CD4-positive, alpha-beta memory T cell (primary cell): ENCODE measurements at places on chromosomes 1 and 21. TPM values are rescaled to one million over a fixed set of nuclear protein-coding genes. Genes with fewer than 3 reads are reported as not detected.
A peak's percentile ranks its signal among the peaks of the same experiment; 100 is the strongest.

GRCh38 chr1:110879758-110880606 lies 7.0 kb downstream of the CD53 start:
- DNase-seq = peak; percentile 50

DNA sequence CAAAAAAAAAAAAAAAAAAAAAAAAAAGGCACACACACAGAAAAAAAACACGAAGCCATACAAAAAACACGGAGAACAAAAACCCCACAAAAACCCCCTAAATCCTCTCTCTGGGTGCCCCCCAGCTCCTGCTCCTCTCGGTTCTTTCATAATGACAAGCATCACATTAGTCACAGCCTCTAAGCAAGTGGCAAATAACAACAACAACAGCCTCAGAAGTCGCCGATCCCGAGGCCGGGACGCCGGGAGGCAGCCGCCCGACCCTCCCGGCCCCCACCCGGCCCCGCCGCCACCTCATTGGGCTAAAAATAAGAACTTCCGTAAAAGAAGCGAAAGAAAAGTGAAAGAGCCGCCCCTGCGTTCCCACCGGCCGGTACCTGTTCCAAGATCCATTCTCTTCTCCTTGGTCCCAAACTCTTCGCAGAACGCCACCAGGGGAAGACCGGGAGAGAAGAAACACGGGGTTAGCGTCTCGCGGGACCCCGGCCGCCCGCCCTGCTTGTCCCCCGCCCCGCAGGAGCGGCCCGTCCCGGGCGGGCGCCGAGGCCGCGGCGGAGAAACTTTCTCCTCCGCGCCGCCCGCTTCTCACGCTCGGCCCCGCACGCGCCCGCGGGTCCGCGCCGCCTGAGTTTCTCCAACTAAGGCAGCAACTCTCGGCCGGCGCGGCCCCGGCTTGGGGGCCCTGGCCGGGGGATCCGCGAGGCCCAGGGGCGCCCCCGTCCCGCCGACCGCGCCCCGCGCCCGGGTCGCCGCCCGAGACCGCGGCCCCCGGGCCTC lies 102.8 kb downstream of the CASZ1 start:
- DNase-seq = peak; percentile 44

- no peak for DNase-seq
Observed at GRCh38 chr1:24991697-24992096, 61.6 kb upstream of the RUNX3 start.

The SELENBP1 gene
- not detected for polyA plus RNA-seq

DNA sequence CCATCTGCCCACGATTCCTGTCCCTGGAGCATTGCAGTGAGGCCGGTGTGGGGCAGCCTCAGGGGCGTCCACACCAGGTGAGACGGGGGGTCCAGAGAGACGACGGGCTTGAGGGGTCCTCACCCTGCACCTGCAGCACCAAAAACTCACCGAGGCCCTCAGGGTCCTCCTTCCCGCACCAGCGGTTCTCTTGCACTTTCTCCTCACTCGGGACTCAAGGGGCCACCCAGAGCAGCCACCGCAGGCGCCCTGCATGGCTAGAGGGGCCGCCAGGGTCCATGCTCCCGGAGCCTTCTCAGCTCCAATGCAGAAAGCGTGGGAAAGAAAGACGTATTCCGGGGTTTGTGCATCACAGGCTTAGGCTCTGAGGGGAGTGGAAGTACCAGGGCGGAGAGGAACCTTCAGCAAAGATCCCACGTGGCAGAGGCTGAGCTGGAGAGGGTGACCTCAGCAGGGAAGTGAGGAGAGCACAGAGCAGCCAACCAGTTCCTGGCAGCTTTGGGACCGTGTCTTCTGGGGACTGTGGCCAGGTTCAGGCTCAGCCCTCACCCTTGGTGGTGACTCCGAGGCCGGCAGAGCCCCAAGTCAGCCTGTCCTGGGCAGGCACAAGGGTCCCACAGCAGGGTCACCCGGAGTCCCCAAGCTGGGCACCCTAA lies 19.5 kb upstream of the COL6A2 start:
- DNase-seq = no peak

The TUT4 gene
- polyA plus RNA-seq = 22.4 TPM

The IFI44L gene
- polyA plus RNA-seq = 12.4 TPM

GRCh38 chr1:66521721-66522365 lies 12.1 kb upstream of the SGIP1 start:
- no peak for DNase-seq

GRCh38 chr21:39121600-39122355 lies 61.5 kb downstream of the PSMG1 start:
- DNase-seq = no peak

The ATAD3C gene
- polyA plus RNA-seq = 1.8 TPM

The CFAP141 gene
- polyA plus RNA-seq = not detected

- DNase-seq = no peak
Observed at GRCh38 chr21:42474043-42474831, 21.8 kb downstream of the RSPH1 start.

DNA sequence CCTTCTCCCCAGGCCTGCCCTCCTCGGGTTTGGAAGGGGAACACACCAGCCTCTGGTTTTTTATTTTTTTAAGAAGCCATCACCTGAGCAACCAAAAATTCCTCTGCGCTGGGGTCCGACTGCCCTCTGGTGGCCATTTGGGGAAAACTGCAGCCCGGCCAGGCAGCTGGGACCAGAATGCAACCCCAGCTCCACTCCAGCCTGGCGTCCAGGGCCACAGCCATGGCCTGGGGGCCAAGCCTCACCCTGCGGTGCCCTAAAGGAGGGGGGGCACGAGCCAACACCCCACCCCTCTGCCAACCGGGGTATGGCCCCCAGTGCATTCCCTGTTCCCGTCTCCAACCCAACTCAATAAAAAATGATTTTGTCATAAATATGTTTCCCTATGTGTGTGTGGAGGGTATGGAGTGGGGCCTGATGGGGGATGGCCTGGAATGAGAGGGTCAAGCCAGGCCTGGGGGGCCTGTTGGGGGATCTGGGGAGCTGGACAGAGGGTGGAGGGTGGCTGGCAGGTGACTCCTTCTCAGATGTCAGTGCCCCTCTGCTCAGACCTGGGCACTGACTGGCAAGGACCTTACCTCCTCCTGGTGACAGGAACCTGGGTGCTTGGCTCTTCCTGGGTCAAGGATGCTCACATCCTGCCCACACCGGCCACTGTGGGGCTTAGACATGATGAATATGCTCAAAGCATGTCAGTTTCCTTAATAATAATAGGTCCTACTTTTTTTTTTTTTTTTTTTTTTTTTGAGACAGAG lies 3.2 kb downstream of the GPR3 start:
- DNase-seq = peak; percentile 82

The KCNA3 gene
- 88.7 TPM for polyA plus RNA-seq

DNA sequence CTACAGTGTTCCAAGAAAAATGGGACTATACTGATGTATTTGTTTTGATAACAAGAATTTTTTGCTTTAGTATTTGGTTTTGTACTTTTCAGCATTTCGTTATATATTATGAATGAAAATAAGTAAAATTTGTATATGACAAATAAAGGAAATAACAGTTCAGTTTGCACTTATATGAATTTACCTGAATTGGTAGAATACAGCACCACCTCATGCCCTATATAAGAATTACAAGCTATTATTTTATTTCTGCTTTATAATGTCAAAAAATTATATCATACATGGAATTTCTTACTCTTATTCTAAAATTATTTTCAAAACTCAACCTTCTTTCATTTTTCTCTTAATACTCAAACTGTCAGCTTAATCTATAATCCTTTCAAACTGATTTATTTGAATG lies 14.6 kb downstream of the EFCAB7 start:
- DNase-seq = no peak

DNA sequence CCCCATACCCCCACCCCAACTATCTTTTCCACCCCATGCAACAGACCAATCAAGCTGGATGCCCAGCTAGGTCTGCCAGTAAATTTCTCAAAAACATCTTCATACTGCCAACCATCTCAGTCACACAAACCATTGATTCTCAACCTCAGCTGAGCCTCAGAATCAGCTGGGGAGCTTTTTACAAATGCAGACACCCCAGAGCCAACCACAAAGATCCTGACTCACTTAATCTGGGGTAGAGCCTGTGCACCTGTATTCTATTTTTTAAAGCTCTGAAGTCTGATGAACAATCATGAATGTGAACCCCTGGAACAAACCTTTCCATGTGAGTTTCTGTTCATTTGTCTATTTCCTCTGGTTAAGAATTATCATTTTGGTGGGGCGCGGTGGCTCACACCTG lies 66.0 kb downstream of the ZNF281 start:
- no peak for DNase-seq

- no peak for DNase-seq
Observed at GRCh38 chr1:8456308-8456912, 138.5 kb downstream of the SLC45A1 start.

DNA sequence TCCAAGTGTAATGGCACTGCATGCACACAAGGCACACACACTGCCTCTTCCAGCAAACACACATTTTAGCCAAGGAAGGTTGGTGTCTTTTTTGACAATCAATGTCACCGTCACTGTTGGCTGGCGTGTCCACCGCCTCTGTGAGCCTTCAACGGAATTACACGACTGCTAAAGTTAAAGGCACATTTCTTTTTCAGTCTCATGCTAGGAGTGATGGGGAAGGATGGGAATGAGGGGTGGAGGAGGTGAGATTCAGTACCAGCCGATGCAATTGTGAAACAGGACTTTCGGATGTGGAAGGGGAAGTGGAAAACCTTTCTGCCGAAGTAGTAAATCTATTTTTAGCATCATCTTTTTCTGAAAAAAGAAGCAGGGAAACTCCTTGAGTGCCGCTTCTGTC lies 1.4 kb downstream of the ELAVL4 start:
- DNase-seq = no peak

The COL9A2 gene
- not detected for polyA plus RNA-seq

The KRTAP8-1 gene
- not detected for polyA plus RNA-seq
